ENCODE measurements at places on chromosomes 11 and 22. TPM values are rescaled to one million over a fixed set of nuclear protein-coding genes. Genes with fewer than 3 reads are reported as not detected.

DNA sequence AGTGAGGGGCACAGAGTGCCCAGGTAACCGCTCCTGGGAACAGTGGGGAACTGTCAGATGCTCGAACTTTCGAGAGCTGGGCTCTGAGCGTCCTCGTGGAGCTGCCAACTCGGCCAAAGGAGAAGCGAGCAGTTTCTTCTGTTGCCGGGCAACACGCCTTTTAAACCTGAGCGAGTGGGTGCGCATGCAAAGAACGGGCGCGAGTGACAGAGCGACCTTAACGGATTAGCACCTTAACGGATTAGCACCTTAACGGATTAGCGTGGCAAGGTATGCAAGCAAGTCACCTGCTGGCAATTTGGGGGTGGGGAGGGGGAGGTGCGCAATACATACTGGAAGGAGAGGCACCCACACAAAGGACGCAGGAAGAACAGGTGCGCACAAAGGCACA is 61.8 kb upstream of the PRODH start:
- DNase-seq = no peak

DNA sequence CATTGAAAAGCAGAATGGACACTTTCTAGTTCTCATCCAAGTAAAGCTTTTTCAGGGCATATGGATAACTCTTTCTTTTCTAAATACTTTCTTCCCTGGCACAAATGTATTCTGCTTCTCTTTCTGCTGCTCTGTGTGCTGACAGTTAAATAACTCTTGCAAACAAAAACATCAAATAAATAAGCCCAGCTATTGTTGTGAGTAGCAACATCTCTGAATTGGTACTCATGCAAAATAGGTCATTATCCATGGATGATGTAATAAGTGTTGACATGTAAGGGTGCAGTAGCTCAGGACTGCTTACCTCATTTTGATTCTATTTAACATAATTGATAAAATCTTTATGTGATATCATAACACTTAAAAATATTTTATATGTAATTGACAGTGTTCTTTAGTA is 164.3 kb downstream of the MSANTD4 start:
- DNase-seq = no peak

- DNase-seq = no peak
Observed at GRCh38 chr22:38731703-38732161, 24.1 kb downstream of the SUN2 start.

- DNase-seq = no peak
Observed at GRCh38 chr11:3986301-3986700, 108.3 kb upstream of the RRM1 start.

The EXT2 gene
- 26.6 TPM for total RNA-seq

The OR8G5 gene
- total RNA-seq = not detected

The MAP6 gene
- total RNA-seq = 0.14 TPM

The SHANK3 gene
- total RNA-seq = 0.19 TPM

GRCh38 chr11:46969379-46969778 is 32.8 kb downstream of the CSTPP1 start:
- no peak for DNase-seq

- no peak for DNase-seq
Observed at GRCh38 chr11:115743719-115744118, 239.5 kb upstream of the CADM1 start.

The GAB4 gene
- total RNA-seq = not detected

GRCh38 chr11:35723913-35724312 is 61.3 kb downstream of the TRIM44 start:
- no peak for DNase-seq

DNA sequence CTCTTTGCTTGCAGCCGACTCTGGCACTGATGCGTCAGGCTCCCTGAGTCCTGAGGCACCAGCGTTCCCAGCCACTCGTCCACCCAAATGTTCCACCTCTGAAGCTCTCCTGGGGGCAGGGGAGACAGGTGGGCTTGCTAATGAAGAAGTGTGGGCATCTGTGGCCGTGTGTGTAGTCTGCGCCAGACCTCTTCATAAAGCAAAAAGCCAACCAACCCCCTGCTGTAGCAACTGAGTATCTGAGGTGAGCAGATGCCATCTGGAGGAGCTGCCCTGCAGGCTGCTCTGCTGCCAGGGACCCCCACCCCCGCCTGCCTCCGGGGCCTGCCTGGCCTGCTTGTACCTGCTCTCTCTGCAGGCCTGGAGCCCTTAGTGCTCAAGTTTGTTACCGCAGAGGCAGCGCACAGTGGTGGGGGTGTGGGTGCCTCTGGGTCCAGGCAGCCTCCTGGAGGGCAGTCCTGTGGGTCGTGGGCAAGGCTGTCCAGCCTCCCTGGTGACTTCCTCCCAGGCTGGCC is 272.5 kb downstream of the TBC1D22A start:
- no peak for DNase-seq

DNA sequence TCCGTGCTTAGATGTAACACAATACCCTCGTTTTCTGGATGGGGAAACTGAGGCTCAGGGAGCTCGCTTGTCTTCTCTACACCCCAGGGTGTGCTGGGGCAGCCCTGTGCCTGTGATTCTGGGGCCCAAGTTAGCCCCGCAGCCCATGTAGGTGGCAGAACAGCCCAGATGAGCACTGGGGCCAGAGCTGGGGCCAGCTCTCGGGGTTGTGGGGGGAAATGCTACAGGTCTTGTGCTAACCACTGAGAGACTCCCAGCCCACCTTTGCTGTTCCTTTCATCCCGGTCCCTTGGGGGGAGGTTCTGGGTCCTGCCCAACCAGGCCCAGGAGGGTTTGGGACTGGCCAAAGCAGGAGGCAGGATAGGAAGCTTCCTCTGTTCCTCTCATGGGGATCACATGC is 13.5 kb downstream of the MYEOV start:
- no peak for DNase-seq

- no peak for DNase-seq
Observed at GRCh38 chr11:102177974-102178631, 67.9 kb downstream of the YAP1 start.

DNA sequence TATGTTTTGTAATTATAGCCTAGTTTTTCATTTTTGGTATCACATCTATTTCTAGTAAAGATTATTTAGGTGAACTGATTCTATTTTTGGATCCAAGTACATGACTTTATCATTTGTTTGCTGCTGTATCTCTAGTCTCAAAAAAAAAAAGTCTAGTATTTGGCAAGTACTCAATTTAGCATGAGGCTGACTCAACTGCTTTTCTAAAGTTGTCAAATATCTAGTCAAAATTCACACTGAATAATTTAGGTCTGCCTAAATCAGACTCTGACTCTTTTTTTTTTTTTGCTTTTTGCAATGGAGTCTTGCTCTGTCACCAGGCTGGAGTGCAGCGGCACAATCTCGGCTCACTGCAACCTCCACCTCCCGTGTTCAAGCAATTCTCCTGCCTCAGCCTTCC is 2.4 kb downstream of the OOSP4A start:
- no peak for DNase-seq

GRCh38 chr22:29203488-29204454 is 1.9 kb upstream of the EMID1 start:
- no peak for DNase-seq

DNA sequence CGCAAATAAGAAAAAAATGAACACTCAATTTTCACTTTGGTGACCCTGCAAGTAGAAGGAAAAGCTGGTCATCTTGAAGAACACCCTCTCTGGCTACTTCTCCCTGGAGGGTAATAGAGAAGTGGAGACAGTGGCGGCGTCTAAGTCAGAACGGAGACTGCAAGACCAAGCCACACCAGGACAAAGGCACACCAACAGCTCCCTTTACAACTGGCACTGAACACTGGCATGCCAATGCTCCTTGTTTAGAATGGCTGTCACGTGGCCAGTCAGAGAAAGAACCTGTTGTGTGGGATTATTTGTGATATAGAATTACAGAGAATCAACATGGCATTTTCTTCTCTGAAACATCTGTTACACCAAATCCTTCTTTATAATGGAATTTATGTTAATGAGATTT is 61.3 kb upstream of the YPEL1 start:
- DNase-seq = no peak

- DNase-seq = no peak
Observed at GRCh38 chr11:71537537-71537936, 288 bp upstream of the KRTAP5-8 start.

DNA sequence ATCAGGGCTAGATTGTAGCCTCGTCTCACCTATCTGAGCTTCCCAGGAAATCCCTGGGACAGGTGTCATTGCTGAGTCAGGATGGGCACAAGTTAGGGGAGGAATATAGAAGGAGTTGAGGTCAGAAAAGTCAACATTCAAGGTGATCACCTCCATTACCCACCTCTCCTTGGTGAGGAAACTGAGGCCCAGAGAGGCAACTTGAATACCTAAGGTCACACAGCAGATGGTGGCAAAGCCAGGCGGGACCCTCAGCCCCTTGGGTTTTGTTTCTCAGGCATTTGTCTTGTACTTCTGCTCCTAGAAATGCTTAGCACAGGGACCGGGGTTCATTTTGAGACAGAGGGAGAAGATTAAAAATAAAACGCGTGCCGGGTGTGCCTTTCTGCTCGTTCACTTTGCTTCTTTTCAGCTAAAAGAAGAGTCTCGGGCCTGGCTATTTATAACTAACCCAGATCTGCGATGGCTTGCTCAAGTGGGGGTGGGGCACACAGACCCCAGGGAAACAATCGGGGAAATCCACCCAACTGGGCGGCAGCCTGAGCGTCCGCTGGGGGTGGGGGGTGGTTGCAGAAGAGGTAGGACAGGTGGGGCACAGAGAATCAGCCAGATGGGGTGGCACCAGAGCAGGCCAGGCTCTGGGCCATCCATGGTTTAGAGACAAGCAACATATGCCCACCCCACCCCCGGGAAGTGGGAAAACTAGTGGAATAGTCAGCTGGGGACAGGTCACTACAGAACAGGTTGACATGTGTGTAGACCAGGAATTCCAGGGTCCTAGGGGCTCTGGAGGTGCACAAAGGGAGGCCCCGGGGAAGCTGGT is 3.9 kb upstream of the GNAZ start:
- DNase-seq = no peak

The POLD3 gene
- total RNA-seq = 63.9 TPM

- DNase-seq = no peak
Observed at GRCh38 chr11:130652671-130653335, 204.4 kb downstream of the ADAMTS15 start.

DNA sequence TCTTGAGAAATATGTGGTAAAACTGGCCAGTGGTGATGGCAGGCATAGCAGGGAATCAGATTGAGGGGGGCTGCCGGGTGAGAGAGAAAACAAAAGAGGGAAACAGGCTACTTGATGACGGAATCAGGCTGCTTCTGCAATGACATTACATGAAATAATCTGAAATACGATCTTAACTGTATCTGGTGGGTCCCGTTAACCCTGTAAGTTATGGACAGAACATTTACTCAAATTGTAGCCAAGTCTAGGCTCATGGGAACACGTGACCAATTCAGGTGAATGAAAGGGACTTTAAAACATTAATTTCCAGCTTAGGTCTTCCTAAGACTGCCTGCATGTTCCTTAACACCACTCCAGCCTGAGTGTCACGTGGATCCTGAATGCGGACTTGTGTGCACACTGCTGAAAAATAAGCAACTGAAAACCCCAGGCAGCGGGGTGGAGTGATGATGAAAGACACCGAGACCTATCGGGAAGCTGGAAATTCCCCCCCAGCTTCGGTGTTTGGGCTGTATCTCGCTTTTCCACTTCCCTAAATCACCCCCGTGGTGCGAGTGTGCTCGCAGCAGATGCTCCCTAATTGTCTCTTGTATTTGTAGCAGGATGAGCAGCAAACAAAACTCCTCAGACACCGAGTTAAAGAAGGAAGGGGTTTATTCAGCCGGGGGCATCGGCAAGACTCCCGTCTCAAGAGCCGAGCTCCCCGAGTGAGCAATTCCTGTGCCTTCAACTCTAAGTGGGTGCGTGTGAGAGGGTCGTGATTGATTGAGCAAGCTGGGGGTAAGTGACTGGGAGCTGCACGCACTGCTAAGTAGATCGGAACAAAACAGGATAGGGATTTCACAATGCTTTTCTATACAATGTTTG is 145.0 kb upstream of the GRK3 start:
- no peak for DNase-seq

GRCh38 chr11:114832532-114833125 is 154.3 kb downstream of the NXPE2 start:
- DNase-seq = no peak

DNA sequence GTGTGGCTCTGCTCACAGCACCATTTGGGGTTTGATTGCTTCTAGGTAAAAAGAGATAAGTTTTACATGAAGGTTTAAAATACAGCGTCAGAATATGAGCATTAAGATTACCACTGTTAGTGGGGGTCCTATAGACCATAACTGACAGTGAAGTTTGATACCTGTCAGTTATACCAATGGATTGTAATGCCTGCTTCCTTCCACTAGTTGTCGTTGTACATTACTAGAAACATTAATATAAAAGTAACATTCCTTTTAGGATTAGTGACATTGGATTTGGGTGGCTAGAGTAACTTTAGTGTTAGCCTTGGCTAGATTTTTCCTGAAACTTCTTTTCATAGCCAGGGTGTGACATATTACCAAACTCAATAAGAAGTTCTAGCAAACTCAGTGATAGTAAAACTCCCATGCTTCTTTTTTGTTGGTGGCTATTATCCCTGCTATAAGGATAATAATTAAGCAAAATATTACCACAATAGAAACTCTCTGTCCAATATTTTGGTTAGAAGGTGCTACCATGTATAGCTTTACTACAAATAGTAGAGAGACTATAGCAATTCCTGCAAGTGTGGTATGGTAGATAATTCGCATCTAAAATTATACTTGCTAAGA is 57.1 kb downstream of the FAM181B start:
- no peak for DNase-seq

The ARHGAP42 gene
- total RNA-seq = not detected

The TXN2 gene
- total RNA-seq = 115 TPM

- no peak for DNase-seq
Observed at GRCh38 chr22:46049726-46050450, 72.9 kb upstream of the WNT7B start.

DNA sequence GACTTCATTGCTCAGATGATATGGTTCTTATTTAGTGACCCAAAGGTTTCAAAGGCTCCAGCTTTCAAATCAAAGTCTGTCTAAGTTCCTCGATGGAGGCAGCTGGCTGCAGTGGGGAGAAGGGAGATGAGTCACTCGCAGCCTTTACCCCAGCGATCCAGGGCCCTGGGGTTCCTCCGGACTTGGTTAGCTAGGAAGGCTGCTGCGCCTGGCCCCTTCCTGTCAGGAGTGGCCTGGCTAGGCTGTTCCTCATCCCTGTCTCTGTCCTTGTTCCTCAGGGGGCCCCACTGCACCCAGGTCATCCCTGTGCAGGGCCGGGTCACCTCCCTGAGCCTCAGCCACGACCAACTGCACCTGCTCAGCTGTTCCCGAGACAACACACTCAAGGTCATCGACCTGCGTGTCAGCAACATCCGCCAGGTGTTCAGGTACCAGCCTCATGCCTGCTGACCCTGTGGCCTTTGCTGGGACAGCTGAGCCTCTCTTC is 13.9 kb downstream of the ATG16L2 start:
- DNase-seq = no peak

The CFAP300 gene
- not detected for total RNA-seq

DNA sequence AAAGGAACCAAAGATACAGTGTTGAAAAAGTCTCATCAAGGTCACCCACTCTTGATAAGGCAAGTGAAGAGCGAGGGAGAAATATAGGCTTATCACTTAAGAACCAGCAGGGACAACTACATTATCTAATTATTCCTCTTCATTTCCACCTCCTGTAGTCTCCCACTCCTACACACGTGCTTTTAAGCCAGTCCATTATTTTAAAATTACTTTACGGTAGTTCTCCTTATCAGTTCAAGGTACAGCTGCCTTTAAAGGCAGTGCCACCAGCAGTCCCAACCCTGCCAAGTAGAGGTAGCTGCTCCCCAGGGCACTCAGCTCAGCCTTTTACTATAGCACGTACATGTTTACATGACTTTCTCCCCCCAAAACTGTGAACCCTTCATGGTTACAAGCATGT is 161.5 kb upstream of the BLID start:
- DNase-seq = no peak
